ENCODE measurements at places on chromosomes 2 and 18. TPM values are rescaled to one million over a fixed set of nuclear protein-coding genes. Genes with fewer than 3 reads are reported as not detected.

Gene RNF152
- total RNA-seq, result 0.73 TPM

Gene REG1B
- not detected for total RNA-seq

Gene IL36B
- not detected for total RNA-seq

Gene TSPYL6
- total RNA-seq, result not detected

Gene ZSWIM2
- total RNA-seq, result not detected

Gene CPO
- total RNA-seq, result not detected

Gene DSC2
- total RNA-seq, result not detected

GRCh38 chr2:19876751-19877150 is 25.0 kb downstream of the TTC32 start:
- peaks cover 4% of the 10 kb centered on the region for H3K4me1 ChIP-seq
- no peaks in the 10 kb centered on the region for H3K27me3 ChIP-seq
- no peak overlapping the region for H3K27ac ChIP-seq
- H3K4me3 ChIP-seq, result no peak overlapping the region

DNA sequence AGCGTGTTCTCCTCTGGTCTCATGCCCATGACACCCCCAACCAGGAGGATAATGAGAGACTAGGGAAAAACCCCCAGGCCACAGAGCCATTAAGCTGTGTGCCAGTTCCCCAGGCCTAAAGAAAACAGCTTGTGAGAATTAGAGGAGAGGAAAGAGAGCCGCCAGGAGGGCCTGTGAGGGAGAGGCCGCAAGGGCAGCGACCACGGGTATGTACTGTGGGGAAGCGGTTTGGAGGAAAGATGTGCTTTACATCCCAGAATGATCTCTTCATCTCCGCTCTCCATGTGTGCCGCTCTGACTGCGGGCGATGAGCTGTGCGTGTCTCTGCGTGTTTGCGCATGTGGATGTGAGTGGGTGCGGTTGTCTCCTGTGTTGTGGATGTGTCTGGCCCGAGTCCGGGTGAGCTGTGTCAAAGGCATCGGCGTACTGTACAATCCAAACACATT is 82.9 kb downstream of the DYSF start:
- no peak overlapping the region for H3K4me3 ChIP-seq
- no peak overlapping the region for H3K27ac ChIP-seq
- H3K27me3 ChIP-seq, result peaks cover 17% of the 10 kb centered on the region
- no peak for DNase-seq
- peaks cover 9% of the 10 kb centered on the region for H3K4me1 ChIP-seq
- H3K36me3 ChIP-seq, result no peaks in the 10 kb centered on the region

- no peaks in the 10 kb centered on the region for H3K36me3 ChIP-seq
- H3K27me3 ChIP-seq, result no peaks in the 10 kb centered on the region
- H3K4me1 ChIP-seq, result no peaks in the 10 kb centered on the region
- H3K27ac ChIP-seq, result no peak overlapping the region
- H3K4me3 ChIP-seq, result no peak overlapping the region
- no peak for DNase-seq
These were observed 808.9 kb downstream of the SUCLG1 start for GRCh38 chr2:83650161-83650560.

GRCh38 chr2:2613279-2614199 is 282.5 kb upstream of the MYT1L start:
- peak overlapping the region; percentile 60 for H3K4me3 ChIP-seq
- peaks cover 11% of the 10 kb centered on the region for H3K27me3 ChIP-seq
- peak; percentile 76 for DNase-seq
- H3K36me3 ChIP-seq, result no peaks in the 10 kb centered on the region
- H3K27ac ChIP-seq, result no peak overlapping the region

DNA sequence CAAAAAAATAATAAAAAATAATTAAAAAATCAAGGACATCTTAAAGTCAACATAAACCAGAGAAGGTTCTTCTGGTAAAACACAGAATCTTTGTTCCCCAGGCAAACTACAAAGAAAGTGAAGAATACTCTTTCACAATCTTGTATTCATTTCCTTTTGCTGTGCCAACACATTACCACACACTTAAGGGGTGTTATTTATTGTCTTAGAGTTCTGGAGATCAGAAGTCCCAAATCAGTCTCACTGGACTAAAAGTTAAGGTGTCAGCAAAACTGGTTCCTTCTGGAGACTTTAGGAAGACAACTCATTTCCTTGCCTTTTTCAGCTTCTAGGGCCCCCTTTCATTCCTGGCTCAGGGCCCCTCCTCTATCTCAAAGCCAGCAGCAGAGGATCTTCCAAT is 12.2 kb upstream of the CAB39 start:
- H3K27me3 ChIP-seq, result no peaks in the 10 kb centered on the region
- peaks cover 9% of the 10 kb centered on the region for H3K4me1 ChIP-seq
- peak overlapping the region; percentile 17 for H3K27ac ChIP-seq
- H3K4me3 ChIP-seq, result peak overlapping the region; percentile 9
- no peak for DNase-seq

GRCh38 chr2:21415234-21415633 is 291.5 kb downstream of the TDRD15 start:
- no peaks in the 10 kb centered on the region for H3K36me3 ChIP-seq
- no peak overlapping the region for H3K27ac ChIP-seq
- H3K27me3 ChIP-seq, result no peaks in the 10 kb centered on the region
- H3K4me3 ChIP-seq, result no peak overlapping the region

- H3K4me3 ChIP-seq, result peak within 1 kb of the TSS; percentile 26
- DNase-seq, result no peak
- H3K27me3 ChIP-seq, result peaks cover 55% of the 10 kb centered on the region
These were observed at the start of gene NEUROD1 for GRCh38 chr2:181680055-181680936. Gene NEUROD1, minus strand, starts transcription at chr2:181680517. Its CDS starts 1,657 bp downstream, at chr2:181678860.

DNA sequence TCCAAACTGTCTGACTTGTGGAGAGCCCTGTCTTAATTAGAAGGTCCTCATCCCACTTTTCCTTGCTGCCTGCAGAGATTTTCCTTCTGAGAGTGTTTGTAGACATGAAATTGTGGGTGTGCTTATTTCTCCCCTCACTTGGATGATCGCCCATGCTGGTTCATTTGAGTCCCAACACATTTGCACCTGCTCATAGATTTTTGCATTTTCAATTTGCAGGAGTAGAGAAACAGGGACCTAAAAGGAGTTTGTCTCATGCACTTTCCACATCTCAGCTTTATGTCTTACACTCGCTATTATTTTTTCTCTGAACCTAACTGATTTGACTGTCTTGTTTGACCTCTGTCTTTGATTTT is 33.2 kb upstream of the FHL2 start:
- no peaks in the 10 kb centered on the region for H3K36me3 ChIP-seq
- H3K27ac ChIP-seq, result no peak overlapping the region
- H3K4me3 ChIP-seq, result no peak overlapping the region
- H3K27me3 ChIP-seq, result peaks cover 12% of the 10 kb centered on the region
- no peak for DNase-seq

GRCh38 chr2:84160453-84160852 is 298.6 kb downstream of the SUCLG1 start:
- no peaks in the 10 kb centered on the region for H3K36me3 ChIP-seq
- no peaks in the 10 kb centered on the region for H3K4me1 ChIP-seq
- peaks cover 31% of the 10 kb centered on the region for H3K27me3 ChIP-seq
- no peak for DNase-seq
- no peak overlapping the region for H3K4me3 ChIP-seq

DNA sequence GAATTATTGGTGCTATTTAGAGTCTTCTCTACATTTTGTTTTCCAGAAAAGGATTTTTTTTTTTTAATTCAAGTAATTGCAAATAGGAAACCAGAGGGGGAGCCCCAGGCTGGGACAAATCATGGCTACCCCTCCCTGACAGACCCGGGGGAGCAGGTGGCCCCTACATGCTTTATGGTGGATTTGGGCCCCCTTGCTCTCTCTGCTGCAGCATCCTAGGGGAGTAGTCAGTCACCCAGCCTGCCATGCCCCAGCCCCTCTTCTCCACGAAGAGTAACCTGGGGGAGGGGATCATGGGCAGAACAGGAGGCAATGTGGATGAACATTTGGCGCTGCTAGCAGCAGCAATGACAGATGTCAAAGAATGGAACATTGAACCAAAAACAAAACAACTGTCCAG is 4.6 kb downstream of the C2orf81 start:
- no peak for DNase-seq
- peaks cover 28% of the 10 kb centered on the region for H3K4me1 ChIP-seq
- no peaks in the 10 kb centered on the region for H3K27me3 ChIP-seq
- no peak overlapping the region for H3K27ac ChIP-seq

- no peak overlapping the region for H3K4me3 ChIP-seq
- DNase-seq, result no peak
- H3K27ac ChIP-seq, result no peak overlapping the region
- no peaks in the 10 kb centered on the region for H3K4me1 ChIP-seq
- H3K36me3 ChIP-seq, result no peaks in the 10 kb centered on the region
- peaks cover 25% of the 10 kb centered on the region for H3K27me3 ChIP-seq
These were observed 655 bp downstream of the RND3 start for GRCh38 chr2:150486539-150487484.

DNA sequence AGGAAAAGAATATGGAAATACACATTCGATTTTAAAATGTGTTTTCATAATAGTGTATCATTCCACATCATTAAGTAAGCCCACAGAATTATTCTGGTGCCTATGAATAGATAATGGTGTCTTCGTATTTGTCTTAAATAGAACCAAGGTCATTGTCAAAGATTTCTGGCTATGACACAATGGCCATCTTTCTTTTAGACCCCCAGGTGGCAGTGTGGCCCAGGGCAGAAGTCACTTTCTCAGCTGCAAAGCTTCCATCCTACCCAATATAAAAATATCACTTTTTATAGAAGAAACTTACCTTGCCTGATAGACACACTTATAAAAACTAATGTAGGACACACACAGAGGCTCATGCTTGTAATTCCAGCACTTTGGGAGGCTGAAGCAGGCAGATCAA is 57.5 kb downstream of the ZRANB3 start:
- no peaks in the 10 kb centered on the region for H3K36me3 ChIP-seq
- H3K27ac ChIP-seq, result no peak overlapping the region
- DNase-seq, result no peak
- no peaks in the 10 kb centered on the region for H3K4me1 ChIP-seq
- no peaks in the 10 kb centered on the region for H3K27me3 ChIP-seq

GRCh38 chr2:239873656-239874635 is 151.2 kb downstream of the NDUFA10 start:
- H3K36me3 ChIP-seq, result no peaks in the 10 kb centered on the region
- no peak for DNase-seq
- H3K4me1 ChIP-seq, result no peaks in the 10 kb centered on the region
- peaks cover 11% of the 10 kb centered on the region for H3K27me3 ChIP-seq
- no peak overlapping the region for H3K4me3 ChIP-seq

- no peak for DNase-seq
- H3K36me3 ChIP-seq, result no peaks in the 10 kb centered on the region
- no peak overlapping the region for H3K27ac ChIP-seq
- H3K4me1 ChIP-seq, result no peaks in the 10 kb centered on the region
- no peaks in the 10 kb centered on the region for H3K27me3 ChIP-seq
- H3K4me3 ChIP-seq, result no peak overlapping the region
These were observed 31.2 kb downstream of the ITGB1BP1 start for GRCh38 chr2:9391961-9392720.

DNA sequence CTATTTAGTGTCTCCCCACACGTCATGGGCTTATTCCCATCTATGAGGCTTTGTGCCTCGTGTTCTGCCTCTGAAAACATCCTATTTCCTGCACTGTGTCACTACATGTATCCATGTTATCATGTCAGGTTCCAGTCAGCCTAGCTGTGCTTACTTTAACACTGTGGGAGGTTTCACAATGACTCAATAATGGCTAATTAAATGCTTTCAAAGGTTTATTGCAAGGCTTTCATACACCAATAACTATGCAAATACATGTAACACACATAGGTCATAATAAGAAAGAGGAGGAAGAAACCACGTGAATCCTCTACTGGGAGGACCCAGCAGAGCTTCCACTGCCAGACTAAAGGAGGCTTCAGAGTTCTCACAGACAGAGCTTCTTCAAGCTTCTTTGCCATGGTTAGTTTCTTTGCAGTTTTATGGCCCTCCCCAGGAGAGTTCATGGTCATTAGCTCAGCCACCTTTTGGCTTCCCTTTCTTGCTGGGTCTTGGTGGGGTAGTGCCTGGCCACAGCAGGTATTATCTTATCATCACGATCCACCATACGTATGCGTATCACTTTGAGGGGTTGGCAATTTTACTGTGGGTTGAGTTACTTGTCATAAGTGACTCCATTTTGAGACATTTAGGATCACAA is 5.1 kb upstream of the COLEC12 start:
- no peaks in the 10 kb centered on the region for H3K4me1 ChIP-seq
- no peak overlapping the region for H3K4me3 ChIP-seq
- no peak overlapping the region for H3K27ac ChIP-seq
- H3K36me3 ChIP-seq, result no peaks in the 10 kb centered on the region
- peaks cover 24% of the 10 kb centered on the region for H3K27me3 ChIP-seq

- H3K36me3 ChIP-seq, result no peaks in the 10 kb centered on the region
- peaks cover 35% of the 10 kb centered on the region for H3K4me1 ChIP-seq
- H3K27ac ChIP-seq, result peak overlapping the region; percentile 34
- H3K4me3 ChIP-seq, result peak overlapping the region; percentile 32
- H3K27me3 ChIP-seq, result peaks cover 6% of the 10 kb centered on the region
- DNase-seq, result no peak
These were observed 14.8 kb upstream of the CTLA4 start for GRCh38 chr2:203852760-203853159.

- H3K27ac ChIP-seq, result no peak overlapping the region
- no peaks in the 10 kb centered on the region for H3K27me3 ChIP-seq
- DNase-seq, result no peak
These were observed 9.8 kb downstream of the ARHGAP25 start for GRCh38 chr2:68744366-68744912.

DNA sequence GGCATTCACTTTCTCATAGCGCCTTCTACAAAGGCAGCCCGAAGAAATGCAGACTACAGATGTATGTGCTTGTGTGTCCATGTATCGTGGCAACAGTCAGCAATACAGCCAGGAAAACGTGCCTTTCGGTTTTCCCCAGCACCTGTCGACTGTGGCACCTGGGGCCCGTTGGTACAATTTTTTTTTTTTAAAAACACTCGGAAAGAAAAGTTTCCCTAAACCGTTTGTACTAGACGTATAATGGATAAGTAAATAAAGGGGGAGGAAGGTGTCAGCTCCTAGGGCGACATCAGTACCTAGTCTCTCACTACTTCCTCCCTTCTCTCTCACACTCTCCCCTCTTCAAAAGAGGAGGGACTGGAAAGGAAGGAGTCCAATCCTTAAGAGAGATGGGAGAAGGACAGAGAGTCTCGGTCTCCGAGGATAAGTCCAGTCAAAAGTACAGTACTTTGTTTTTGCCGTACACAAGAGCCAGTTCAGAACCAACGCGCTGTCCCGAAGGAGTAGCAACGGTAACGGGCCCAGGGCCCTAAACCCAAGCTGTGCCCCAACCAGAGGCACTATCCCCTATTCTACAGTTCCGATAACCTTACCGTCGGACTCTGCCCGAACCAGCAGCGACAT is 759 bp downstream of the PPP4R3B start:
- H3K4me3 ChIP-seq, result no peak overlapping the region
- peaks cover 23% of the 10 kb centered on the region for H3K4me1 ChIP-seq
- peaks cover 4% of the 10 kb centered on the region for H3K36me3 ChIP-seq
- H3K27me3 ChIP-seq, result no peaks in the 10 kb centered on the region
- H3K27ac ChIP-seq, result no peak overlapping the region
